ENCODE measurements at places on chromosomes 12 and 14.

GRCh38 chr12:104299842-104300481, 3.6 kb upstream of the EID3 start:
- DNase-seq: no peak

GRCh38 chr14:89681086-89682018, 264.3 kb upstream of the FOXN3 start:
- DNase-seq: no peak

DNA sequence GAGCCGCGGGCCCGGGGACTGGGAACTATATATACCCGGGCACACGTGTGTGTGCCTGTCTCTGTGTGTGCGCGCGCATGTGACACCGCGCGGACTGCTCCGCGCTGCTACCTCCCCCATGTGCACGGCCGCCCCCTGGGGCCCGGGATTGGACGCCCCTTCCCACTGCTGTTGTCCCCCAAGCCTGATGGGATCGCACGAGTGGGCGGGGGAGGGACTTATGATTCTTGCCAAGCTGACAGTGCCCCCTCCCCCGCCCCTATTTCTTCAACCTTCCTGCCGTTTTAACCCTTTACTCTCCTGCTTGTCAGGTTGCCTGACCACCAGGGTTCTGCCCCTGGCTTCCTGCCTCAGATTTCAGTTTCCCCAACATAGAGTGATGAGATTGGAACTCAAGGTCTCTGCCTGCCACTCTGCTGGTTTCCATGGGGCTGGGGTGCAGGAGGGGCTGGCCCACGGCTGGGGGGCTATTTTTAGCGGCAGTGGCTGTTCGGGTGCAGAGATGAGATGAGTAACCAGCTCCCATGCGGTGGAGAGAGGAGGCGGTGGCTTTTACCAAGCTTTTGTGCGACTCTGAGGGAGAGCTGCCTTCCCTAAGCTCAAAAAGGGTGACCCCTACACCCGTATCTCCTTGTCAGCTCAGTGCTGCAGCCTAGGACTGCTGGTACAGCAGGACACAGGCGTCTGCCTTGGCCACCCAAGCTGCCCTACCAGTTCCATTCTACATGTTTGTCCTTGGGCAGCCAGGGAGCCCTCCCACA, at the start of gene DDN:
DDN (minus strand) TSS at position 5 of the 761 bp plus-strand sequence. CDS start 88 bp downstream, outside the sequence.
- DNase-seq: peak; percentile 56

DNA sequence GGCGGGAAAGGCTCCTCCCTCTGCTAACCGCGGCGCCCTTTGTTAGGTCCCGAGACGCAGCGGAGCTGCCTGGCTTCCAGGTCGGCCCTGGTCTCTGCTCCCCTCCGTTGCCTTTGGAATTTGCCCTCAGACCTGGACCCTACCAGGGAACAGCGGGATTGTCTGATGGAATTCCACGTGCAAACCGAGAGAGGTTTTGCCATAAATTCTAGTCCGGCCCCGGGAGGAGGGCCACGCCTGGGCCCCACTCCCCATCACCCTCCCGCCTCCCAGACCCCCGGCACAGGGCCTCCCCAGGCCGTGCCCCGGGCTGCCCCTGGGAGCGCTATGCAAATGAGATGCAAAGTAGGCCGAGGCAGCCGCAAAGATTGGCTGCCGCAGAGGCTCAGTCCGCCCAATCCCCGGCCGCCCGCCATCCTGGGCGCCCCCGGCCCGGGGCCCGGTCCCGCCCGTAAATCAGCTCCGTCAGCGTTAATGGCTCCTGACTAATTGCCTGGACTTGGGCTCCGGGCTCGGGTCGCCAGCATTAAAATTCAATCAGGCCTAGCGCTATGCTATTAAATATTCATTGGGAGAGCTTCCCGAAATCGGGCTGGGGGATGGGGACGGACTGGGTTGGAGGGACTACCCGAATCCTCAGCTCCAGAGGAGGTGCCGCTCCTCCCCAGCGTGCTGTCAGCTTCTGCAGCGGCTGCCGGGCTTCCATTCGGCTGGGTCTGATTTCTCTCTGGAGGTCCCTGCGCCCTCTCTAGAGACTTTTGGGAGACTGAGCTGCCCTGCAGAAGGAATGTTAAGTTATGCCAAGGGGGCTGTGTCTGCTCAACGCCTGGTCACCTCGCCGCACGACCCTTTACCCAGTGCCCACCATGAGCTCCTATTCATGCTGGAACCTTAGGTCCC, 15.7 kb upstream of the FIGNL2 start:
- peak; percentile 93 for DNase-seq

GRCh38 chr14:32021341-32021740, 55.8 kb upstream of the ARHGAP5 start:
- no peak for DNase-seq

DNA sequence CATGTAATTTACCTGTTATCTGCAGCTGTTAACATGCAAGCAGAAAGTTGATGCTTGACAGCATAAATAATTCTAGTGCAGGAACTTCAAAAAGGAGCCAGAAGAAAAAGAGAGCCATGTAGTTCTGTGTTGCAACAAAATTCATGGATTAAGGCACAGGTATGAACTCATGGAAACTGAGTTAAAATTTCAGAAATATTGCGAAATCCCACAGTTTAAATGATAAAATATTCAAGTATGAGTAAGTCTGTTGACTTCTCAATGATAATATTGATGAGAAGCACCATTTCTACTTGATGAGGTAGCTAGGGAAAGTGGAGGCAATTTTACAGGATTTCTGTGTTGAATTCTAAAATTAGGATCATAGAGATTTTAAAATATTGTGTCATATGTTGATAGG, 290.9 kb downstream of the TMEM117 start:
- DNase-seq: no peak

DNA sequence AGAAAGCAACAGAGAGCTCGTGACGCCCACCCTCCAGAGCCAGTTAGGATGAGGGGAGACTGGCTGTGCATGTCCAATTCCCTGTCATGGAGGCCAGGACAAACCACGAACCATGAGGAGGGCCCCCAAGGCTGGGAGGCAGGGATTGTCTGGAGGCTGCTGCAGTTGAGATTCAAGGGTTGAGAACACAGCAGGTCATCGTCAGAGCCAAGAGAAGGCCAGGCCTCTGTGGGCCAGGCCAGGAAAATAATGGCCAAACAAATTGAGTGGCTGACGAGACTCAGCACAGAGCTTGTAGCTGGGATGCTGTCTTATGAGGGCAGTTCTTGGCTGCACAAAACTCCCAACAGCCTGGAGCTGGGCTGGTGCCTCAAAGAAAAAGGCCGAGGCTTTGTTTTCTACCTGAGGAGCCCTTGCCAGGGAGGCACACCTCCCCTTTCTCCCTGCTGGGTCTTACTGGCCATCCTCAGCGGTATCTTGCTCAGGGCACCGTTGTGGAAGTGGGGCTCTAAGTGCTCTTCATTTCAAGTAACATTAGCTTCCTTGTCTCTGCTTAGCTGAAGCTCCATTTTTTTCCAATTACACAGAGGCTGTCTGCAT, 665.9 kb downstream of the BCL11B start:
- no peak for DNase-seq

- peak; percentile 39 for DNase-seq
Measured at GRCh38 chr12:24379861-24380521, 430.5 kb upstream of the SOX5 start.

DNA sequence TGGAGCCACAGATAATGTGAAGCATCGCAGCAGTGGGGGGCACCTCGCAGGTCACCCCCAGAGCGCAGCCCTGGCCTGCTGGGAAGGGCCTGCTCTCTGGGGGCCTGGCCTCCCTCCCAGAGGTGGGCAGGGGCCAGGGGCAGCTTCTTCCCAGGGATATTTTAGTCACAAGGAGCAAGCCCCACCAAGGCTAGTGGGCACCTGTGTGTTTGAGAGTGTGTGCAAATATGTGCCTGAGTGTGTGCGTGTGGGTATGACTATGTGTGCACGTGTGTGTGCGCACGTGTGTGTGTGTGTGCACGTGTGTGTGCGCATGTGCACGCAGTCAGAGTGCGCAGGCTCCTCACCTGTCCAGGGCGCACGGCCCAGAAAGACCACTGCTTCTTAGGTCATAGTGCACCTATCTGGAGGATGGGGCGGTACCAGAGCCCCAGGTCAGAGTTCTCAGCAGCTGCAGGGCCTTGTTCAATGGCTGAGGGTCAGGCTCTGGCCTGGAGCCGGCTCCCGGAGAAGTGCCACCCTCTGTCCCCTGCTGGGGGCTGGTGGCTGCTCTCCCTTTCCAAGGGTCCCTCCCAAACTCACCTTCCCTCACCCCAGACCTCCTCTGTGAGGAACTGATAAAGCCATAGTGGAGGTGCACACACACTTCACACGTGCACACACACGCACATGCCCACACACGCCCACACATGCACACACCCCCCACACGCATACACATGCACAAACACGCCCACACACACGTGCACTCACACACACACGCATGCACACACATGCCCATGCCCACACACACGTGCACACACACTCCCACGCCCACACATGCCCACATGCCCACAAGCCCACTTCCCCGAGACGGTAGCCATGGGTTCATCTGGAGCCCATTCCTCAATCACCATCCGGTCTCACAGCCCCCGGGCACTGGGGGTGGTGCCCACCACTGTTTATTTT, 128.5 kb downstream of the KIF26A start:
- DNase-seq: no peak

GRCh38 chr12:77204083-77204482, 138.7 kb upstream of the E2F7 start:
- DNase-seq: peak; percentile 19

DNA sequence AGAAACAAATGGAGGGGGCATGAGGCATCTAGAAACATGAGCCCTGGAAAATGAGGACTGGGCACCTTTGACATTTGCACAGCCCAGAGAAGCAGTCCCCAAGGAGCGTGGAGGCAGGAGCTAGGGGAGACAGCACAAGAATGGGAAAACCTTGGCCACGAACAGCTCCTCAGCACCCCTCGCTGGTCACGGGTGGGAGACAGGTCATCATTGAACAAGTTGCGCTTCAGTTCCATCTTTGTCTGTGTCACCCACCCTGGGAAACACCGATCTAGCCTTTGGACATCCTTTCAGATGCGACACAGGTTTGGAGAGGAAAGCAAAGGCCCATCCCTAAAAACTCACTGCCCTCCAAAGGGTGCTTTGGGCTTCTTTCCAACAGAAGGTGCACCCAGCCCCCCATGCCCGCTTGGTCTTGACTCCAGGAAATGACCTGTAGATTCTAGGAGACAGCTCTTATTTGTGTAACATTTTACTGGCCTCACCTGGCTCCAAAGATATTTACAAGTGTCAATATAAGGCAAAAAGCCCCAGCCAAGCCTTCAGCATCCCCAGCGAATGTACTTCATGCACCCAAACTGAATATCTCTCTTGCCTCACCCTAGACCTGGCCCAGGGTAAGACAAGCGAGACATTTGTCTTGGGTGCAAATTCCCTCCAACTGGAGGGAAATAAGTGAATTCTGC, 28.8 kb upstream of the CLMN start:
- peak; percentile 55 for DNase-seq

DNA sequence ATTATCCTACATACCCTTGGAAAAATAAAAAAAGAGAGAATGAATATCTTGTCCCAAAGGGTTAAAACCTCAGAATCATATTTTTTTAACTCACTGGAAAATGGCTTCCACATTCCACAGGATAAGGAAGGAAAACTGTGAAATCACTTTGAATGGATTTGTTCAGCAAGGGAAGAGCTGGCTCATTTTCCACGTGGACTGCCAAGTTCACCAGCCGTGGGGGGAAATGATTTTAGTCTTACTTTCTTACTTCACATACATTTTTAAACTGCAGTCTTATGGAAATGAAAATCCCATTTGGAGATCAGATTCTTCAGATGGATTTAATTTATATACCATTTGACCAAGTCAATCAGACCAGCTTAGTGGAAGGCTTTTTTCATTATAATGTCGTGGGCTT, 29.9 kb upstream of the AEBP2 start:
- DNase-seq: no peak

DNA sequence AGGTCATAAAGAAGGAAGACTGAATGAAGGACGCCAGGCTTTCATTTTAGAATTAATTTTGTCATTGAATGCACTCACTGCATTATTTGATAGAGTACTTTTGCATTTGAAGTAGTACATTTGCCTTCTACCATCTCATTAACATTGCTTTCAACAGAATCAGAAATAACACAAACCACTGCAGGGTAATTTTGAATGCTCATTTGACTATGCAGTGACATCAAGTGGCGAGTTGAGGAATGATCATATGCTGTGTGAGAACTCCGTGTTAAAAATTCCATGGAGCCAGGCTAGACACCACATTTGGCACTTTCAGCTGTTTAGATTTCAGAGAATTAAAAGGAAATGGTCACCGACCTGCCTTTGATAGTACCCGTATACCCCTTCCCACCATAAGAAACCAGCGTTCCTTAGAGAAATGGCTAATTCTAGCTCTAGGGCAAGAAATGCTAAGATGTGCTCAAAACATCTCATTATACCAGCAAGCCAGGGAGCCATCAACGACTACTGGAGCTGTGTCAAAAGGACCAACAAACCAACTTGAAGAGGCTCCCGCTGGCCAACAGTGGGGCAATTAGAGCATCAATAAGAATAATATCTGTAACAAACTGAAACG, 16.5 kb downstream of the HEBP1 start:
- peak; percentile 46 for DNase-seq

DNA sequence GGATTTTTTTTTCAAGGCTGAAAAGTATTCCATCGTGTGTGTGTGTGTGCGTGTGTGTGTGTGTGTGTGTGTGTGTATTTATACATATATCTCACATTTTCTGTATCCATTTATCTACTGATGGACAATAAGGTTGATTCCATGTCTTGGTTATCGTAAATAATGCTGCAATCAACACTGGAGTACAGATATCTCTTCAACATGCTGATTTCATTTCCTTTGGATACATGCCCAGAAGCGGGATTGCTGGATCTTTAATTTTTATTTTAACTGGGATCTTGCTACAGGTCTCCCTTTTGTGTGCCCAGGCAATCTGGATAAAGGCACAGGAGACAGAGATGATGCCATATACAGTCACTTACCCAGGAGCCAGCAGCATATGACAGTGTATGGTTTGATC, 338.1 kb downstream of the SOX5 start:
- no peak for DNase-seq

- DNase-seq: peak; percentile 37
Measured at GRCh38 chr12:15001733-15002382, 29.0 kb downstream of the PDE6H start.

Data from iPS-NIHi11 (cell line).